ENCODE measurements at places on chromosomes 11 and 22.

GRCh38 chr11:2401436-2401984 lies 960 bp downstream of the TSSC4 start:
- DNase-seq, result no peak

- no peak for DNase-seq
These were observed 78.5 kb downstream of the LUZP2 start for GRCh38 chr11:24575392-24575791.

GRCh38 chr11:130604606-130605005 lies 156.2 kb downstream of the ADAMTS15 start:
- no peak for DNase-seq

- no peak for DNase-seq
These were observed 826.5 kb downstream of the KCNA4 start for GRCh38 chr11:29190313-29190712.

DNA sequence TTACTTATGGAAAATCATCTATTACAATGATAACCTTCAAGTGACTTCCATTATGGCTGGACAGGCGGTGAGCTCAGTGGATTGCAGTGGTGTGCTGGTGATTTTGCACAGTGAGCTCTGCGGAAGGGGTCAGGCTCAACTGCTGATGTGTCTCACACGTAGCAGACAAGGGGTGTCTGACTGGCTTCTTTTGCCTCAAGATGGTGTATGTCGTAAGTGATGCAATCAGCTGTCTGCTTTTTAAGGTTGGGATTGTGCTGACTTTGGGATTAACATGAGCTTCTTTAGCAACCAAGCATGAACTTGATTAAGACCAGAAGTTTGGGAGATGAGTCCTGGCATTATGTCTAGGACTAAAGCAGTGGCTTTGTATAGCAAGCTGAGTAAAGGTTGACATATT lies 49.5 kb downstream of the POLD3 start:
- no peak for DNase-seq

DNA sequence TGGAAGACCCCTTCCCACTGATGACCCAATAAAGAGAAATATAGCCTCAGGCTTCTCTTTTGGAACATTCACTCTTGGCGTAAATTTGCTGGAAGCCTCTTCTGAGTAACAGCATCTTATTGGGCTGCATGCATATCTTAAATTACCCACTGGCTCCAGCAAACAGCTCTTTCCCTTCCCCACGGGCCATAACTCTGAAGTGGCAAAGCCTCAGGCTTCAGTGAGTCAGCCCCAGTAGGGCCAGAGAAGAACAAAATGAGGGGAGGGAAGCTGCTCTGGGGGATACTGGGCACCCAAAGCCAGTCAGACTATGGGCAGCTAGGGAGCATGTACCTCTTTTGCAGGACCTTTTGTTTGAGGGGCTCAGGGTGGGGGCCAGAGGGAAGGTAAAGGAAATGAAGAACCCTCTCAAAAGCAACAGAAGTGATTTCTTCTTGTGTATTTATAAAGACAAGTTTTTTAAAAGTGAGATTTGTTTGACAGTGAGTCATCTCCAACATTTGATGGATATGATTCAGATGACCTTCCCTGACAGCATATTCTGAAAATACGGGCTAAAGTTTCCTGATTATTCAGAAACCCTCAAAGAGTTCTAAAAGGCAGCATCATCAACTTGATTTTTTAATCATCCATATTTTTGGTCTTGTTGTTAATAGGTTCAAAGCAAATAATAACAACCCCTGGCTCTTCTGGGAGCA lies 203.4 kb downstream of the KIF18A start:
- DNase-seq, result no peak

DNA sequence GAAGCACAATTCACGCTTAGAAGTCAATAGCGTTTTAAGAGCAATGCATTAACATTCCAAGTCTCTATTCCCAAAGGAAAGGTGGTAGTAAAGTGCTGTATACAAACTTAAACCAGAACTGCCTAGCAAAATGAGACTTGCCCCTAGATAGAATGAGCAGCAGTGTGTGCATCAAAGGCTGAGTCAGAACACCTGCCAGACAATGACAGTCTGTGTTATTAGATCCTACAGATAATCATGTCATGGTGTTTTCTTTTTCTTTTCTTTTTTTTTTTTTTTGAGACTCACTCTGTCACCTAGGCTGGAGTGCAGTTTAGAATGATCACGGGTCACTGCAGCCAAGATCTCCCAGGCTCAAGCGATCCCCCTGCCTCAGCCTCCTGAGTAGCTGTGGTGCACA lies 1.6 kb downstream of the RTCB start:
- DNase-seq, result no peak

DNA sequence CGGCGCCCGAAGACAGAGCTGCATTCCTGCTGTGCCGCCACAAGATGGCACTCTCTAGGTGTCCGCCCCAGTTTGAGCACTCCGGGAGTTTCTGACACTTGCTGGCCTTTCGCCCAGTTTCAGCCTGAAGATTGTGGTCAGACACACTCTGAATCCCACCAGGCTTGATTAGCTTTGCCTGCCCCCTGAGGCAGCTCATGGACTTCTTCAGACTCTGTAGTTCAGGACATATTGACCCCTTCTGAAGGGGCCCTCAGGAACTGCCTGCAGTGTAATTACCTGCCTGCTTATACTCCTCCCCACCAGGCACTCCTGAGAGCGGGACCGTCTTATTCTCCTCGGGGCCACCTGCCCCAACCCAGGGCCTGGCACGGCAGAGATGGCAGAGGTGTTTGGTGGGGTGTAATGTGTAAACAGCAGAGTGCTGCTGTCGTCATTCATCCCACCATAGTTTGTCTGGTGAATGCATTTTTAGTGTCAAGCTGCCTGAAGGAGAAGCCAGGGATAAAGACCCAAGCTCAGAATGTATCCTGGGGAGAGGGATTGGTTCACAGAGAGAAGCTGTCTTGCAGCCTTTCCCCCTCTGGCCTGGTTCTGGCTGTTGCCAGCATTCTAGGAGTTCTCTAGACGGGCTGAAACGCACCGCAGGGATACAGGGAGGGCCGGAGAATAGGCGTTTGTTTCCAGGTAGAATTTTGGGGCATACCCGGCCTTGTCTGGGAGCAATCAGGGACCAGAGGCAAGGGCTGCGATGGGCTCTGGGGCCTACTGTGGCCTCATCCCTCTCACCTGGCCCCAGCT lies 46.4 kb downstream of the EIF3F start:
- DNase-seq, result peak; percentile 73

DNA sequence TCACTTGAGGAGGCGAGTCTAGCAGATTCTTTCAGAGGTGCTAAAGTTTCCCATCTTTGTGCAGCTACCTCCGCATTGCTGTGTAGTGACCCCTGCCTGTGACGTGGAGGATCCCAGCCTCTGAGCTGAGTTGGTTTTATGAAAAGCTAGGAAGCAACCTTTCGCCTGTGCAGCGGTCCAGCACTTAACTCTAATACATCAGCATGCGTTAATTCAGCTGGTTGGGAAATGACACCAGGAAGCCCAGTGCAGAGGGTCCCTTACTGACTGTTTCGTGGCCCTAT lies 8.9 kb upstream of the SAMM50 start:
- no peak for DNase-seq

DNA sequence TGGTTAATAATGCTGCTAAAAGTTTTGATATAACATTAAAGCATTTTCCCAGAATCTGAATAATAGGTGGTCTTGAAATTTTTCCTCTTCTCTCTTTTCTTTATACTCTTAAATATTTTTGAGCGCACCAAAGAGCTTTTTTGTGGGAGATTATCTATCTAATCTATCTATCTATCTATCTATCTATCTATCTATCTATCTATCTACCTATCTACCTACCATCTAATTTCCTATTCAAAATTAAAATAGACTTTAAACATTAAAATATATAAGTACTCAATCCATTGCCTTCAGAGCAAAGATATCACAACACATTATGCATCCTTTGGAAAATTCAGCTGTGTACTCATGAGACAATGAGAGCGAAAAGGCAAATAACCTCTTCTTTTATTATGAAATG lies 55.8 kb downstream of the ELMOD1 start:
- no peak for DNase-seq

DNA sequence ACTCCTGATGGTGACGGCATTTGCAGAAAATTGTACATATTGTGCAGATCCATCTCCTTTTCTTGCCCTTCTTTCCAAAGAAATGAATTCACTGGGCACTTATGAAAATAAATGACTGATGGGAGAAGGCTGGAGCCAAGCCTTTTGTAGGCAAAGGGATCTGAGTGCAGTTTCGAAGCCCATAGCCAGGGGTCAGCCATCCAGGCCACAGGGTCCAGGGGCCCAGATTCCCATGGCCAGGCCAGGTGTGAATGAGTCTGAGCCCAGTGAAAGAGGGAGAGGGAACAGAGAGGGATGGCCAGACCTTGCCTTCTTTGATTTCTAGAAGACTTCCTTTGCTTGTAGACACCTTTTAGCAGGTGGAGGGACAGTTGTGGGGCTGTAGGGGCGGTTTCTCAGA lies 209.1 kb downstream of the KIRREL3 start:
- no peak for DNase-seq

All from GM19239 (cell line).